ENCODE measurements at places on chromosomes 12 and 14. TPM values are rescaled to one million over a fixed set of nuclear protein-coding genes. Genes with fewer than 3 reads are reported as not detected.
A peak's percentile ranks its signal among the peaks of the same experiment; 100 is the strongest.

GRCh38 chr14:61812347-61813095 lies 50.3 kb downstream of the SNAPC1 start:
- peak; percentile 3 for DNase-seq

GRCh38 chr12:78473136-78473535 lies 391.4 kb upstream of the SYT1 start:
- peak; percentile 36 for DNase-seq

DNA sequence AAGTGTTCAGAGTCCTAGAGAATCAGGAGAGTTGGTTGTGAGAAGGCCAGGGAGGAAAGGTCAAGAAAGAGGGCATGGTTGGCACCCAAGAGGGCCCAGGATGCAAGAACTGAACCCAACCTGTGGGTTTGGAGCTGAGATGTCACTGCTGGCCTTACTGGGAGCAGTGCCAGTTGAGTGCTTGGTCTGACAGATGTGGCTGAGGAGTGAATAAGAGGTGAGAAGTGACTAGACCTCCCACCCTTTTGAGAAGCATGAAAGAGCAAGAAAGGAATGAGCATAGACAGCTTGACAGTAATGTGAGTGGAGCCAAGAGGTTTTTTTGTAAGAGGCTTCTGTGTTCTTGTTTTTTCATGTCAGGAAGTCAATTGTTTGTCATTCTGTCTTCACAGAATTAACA lies 95.3 kb downstream of the FGD4 start:
- no peak for DNase-seq

GRCh38 chr14:73720636-73721035 lies 6.5 kb upstream of the PNMA1 start:
- no peak for DNase-seq

Gene GSC
- total RNA-seq = not detected

Gene BMP4
- 9.3 TPM for total RNA-seq

Gene MFAP5
- 54.5 TPM for total RNA-seq
